ENCODE measurements at places on chromosomes 1 and 21.
A peak's percentile ranks its signal among the peaks of the same experiment; 100 is the strongest.

GRCh38 chr1:244960904-244961303 is 96.6 kb upstream of the HNRNPU start:
- DNase-seq = no peak

DNA sequence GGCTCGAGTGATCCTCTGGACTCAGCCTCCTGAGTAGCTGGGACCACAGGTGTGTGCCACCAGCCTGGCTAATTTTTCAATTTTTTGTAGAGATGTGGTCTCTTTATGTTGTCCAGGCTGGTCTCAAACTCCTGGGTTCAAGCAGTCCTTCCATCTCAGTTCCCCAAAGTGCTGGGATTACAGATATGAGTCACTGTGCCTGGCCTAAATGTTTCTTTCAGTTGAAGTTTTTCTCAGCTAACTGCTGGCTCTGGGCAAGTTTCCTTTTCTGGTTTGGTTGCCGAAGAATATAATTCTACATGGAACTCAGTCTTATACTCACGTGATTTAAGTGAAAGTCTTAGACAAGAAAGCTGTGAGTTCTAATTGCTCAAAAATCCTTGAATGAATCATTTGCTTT is 57.0 kb downstream of the SASS6 start:
- no peak for DNase-seq

GRCh38 chr1:115084902-115085511 is 4.3 kb downstream of the TSPAN2 start:
- no peak for DNase-seq

DNA sequence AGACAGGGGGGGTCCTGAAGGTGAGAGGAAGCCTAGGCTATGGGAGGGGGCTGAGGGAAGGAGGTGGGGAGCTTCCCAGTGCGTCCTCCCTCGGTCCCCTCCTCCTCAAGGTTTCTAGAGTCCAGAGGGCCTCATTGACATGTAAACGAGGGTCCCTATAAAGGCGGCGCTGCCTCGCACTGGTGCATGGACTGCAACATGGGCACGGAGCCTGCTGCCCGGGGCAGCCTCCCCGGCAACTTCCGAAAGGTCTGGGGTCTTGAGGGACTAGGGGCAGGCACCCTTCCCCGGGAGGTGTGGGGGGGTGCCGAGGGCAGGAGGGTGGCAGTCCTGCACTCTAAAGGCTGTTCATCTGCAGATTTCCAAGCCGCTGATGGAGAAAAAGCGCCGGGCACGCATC is at the start of gene HES3:
Gene HES3 (plus strand): TSS at position 187 of the 400 bp plus-strand sequence. CDS start 187 bp downstream, at position 374.
- DNase-seq = no peak

GRCh38 chr1:108847494-108847893 is 9.4 kb downstream of the AKNAD1 start:
- DNase-seq = no peak

DNA sequence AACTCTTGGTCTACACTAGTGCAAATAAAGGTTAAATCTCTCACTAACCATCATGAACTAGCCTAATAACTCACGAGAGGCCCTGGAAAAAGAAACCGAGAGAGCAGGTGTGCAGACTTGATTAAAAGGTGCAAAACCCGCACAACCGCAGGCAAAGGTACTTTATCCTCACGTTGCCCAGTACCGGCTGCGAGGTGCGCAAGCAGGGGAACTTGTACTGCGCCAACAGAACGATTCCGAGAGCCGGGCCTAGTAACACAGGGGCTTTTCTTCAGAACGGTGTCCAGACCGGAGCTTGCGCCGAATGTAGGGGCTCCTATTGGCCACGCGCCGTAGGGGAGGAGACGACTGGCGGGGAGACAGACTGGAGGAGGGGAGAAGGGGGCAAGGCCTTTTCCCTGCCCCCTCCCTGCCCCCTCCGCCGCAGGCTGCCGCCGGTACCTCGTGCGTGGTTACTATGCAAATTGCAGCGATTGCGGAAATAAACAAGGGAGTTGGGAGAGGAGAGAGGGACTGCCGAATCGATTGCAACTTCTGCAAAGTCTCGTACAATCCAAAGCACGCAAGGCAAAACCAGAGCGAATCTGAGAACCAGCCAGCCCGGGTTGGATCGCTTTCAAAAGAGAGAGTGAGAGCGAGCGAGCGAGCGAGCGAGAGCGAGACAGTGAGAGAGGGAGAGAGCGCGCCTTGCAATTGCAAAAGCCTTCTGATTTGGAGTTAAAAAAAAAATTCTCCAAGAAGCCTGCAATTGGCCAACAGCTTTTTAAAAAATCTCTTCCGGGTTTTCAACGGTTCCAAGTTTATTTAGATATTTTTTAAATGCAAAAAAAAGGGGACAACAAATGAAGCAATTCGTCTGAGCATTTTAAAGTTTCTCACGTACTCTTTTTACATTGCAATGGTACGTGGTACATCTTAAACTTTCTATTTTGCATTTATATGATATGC is 5.4 kb upstream of the NFIA start:
- DNase-seq = peak; percentile 57

DNA sequence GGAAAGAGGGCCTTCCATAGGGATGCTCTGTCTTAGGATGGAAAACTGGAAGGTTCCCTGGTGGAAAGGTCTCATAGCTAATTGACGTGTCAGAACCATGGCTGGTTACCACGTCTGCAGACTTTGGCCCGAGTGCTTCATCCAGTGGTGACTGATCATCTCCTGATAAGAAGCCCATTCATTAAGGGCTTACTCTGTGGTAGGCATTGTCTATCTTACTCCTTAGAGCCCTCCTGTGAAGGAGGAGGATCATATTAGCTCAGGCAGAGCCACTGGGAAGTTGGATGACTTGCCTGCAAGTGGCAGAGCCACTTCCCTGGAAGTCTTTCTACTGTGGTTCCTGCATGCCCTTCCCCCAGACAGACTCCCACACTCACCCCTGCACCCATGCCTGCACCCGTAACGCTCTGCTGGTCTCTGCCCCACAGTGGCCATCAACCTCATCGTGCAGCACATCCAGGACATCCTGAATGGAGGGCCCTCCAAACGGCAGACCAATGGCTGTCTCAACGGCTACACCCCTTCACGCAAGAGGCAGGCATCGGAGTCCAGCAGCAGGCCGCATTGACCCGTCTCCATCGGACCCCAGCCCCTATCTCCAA is 79.9 kb downstream of the UCK2 start:
- DNase-seq = no peak

DNA sequence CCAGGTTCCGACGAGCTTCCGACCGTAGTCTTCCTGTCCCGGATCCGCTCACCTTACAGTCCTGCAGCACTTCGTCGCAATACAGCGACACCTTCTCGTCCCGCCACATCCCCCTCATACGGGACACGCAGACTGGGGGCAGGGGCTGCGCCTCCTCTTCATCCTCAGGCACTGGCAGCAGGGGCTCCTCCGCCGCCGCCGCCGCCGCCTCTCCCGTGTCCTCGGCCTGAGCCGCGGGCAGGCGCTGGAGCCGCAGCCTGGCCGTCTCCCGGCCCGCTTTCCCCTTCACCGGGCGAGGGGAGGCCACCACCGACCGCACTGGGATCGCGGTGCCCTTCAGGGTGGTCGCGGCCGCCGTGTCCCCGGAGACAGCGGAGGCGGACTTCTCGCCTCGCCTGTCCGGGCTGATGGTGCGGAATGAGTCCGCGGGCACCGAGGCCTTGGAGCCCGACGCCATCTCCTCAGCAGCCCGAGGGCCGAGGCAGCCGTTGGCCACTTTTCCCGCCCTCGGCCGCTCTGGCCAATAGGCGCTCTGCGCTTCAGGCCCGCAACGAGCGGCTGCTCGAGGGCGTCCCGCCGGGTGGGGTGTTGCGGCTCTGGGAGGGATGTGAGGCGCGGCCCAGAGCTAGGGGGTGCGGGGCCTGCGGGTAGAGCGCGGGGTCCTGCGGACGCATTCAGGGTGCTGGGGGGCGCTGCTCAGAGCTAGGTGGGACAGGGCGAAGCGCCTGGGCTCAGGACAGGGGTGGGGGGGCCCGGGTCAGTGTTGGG is at the start of gene SHCBP1L:
Gene SHCBP1L (minus strand): TSS at position 490 of the 768 bp plus-strand sequence. CDS start 33 bp downstream, at position 457.
- DNase-seq = no peak

Measured in T-helper 17 cell (primary cell).